ENCODE measurements at places on chromosomes 2 and 18.

- DNase-seq = no peak
Observed at GRCh38 chr2:10522726-10523405, 74.7 kb upstream of the ODC1 start.

DNA sequence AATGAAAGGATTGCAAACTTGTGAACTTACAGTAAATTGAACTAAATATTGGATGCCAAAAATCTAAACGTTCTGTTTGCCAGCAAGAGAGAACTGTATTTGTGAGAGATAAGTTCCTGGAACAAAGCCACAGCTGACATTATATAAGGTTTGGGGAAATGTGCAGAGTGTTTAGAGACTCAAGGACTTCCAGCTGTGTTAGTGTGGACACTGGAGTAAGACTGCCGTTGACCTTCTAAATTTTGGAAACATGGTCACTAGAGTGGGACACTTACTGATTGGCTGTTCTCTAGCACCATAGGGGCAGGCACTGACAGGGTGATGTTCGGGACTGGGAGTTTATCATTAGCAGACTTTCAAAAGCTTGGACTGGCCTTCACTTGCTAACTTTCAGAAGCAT, 40.5 kb downstream of the SCN9A start:
- DNase-seq = no peak

DNA sequence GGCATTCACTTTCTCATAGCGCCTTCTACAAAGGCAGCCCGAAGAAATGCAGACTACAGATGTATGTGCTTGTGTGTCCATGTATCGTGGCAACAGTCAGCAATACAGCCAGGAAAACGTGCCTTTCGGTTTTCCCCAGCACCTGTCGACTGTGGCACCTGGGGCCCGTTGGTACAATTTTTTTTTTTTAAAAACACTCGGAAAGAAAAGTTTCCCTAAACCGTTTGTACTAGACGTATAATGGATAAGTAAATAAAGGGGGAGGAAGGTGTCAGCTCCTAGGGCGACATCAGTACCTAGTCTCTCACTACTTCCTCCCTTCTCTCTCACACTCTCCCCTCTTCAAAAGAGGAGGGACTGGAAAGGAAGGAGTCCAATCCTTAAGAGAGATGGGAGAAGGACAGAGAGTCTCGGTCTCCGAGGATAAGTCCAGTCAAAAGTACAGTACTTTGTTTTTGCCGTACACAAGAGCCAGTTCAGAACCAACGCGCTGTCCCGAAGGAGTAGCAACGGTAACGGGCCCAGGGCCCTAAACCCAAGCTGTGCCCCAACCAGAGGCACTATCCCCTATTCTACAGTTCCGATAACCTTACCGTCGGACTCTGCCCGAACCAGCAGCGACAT, 759 bp downstream of the PPP4R3B start:
- DNase-seq = peak; percentile 36

DNA sequence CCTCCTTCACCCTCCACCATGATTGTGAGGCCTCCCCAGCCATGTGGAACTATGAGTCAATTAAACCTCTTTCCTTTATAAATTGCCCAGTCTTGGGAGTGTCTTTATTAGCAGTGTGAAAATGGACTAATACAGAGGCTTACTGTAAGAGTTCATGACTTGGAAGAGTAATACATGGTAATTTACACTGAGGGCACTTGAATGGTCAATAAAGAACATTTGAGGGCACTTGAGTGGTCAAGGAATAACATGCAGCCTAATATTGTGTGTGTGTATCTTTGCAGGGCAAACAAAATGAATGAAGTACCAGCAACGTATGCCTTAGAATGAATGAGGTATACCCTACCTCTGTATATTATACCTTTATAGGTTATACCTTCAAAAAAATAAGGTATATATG, 190.4 kb upstream of the SOX11 start:
- DNase-seq = no peak

DNA sequence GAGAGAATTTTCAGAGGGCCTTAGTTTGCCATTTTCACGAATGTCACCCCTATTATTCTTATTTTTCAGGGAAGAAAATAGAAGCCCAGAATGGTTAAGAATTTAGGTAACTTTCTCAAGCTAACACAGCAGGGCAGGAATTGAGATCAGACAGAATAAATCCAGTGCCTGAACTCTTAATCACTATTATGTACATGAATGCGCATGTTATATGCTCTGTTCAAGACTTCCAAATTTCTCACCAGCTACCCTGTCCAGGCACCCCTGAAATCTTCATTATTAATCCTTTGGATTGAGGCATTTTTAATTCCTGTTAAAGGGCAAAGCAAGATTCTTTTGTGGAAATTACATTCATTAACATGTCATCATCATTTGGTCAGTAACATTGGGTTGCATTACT, 218.4 kb downstream of the ACTR3 start:
- DNase-seq = no peak

DNA sequence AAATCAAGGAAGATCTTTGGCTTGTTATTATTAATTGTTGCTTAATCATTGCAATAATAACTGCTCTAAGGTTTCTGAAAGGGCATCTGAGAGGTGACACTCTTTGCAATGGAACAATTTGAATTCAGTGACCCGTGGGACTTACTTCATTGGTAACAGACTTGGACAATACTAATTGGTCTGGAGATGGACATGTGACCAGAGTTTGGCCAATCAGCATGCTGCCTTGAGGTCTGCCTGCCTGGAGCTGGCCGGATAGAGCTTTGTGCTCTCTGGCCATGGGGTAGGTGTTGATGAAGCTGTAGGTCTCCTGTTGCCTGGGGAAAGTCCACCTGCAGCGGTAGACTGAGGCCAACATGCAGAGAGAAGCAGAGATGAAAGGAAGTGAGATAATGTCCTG, 24.0 kb upstream of the VPS4B start:
- DNase-seq = no peak

- DNase-seq = peak; percentile 50
Observed at GRCh38 chr2:186755066-186755465, 61.2 kb downstream of the FAM171B start.

GRCh38 chr2:200496696-200497095, 13.2 kb downstream of the KCTD18 start:
- DNase-seq = no peak
